ENCODE measurements at places on chromosomes 7 and 10.

GRCh38 chr7:77427996-77428603 is 12.0 kb upstream of the GSAP start:
- DNase-seq = no peak

DNA sequence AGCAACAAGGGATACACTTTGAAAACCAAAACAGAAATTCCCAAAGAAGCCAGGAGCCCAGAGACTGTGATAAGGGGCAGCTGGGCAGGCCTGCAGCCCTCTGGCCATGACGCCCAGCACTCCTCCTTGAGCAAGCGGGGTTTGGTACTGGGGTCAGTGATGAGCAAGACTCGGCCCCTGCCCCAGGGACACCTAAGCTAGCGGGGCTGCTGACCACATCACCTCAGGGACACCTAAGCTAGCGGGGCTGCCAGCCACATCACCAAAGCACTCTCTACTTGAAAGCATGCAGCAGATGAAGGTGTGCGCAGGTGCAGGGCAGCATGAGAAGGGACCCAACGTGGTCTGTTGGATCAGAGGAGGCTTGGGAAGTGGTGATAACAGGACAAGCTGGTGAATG is 108.0 kb upstream of the PPP2R2D start:
- no peak for DNase-seq

DNA sequence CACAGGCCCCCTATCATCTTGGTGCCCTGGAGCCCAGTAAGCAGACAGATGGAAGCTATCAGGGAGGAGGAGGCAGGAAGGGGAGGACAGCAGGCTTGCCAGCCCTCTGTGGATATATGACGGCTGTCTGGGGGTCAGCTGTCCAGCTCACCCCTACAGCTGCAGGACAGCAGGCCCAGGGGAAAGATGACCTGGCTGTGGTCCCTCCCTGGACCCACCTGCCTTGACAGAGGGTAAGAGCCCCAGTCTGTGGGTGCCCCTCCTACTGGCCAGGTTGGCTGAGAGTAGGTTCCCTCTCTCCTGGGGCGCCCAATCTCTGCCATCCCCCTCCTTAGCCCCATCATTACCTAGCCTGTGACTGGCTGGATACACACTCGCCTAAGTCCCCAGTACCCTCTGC is 62.5 kb downstream of the C10orf143 start:
- DNase-seq = no peak

GRCh38 chr10:15072358-15072757 is 16.2 kb downstream of the ACBD7 start:
- DNase-seq = no peak

DNA sequence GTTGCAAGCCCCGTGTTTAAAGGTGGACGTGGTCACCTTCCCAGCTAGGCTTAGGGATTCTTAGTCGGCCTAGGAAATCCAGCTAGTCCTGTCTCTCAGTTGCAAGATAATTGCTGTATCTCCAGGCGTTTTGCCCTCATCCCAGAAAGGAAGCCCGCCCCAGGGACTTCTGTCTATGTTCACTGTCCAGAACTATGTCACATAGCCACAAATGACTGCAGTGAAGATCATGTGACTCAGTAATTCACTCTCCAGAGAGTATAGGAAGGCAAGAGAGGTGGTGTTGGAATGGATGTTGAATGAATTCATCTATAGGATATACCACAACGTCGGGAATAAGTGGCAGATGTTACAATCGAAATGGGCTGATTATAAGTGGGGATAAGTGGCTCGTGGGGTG is 349 bp upstream of the ERVW-1 start:
- DNase-seq = no peak

- no peak for DNase-seq
These were observed 370.1 kb downstream of the IPMK start for GRCh38 chr10:57897611-57898010.

- no peak for DNase-seq
These were observed 244.9 kb downstream of the SKAP2 start for GRCh38 chr7:26619348-26619984.

DNA sequence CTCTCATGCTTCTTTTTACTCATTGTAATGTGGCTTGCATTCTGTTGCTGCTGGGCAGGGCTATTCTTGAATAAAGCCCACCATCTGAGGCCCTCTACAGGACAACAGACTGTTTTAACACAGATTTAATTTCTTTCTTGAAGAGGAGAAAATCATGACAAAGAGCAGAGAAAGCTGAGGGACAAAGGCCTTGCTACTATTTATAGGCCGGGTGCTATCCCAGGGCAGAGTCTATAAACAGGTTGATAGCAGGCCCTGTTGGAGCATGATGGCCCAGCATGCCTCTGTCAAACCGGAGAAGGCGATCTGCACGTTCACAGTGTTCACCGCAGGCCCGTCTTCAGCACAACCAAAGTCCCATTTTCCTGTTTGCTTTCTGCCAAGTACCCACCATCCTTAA is 3.0 kb downstream of the VIPR2 start:
- DNase-seq = no peak

GRCh38 chr7:43234968-43235367 is 122.5 kb downstream of the HECW1 start:
- no peak for DNase-seq

GRCh38 chr10:101028446-101029337 is 2.2 kb downstream of the PDZD7 start:
- DNase-seq = no peak

DNA sequence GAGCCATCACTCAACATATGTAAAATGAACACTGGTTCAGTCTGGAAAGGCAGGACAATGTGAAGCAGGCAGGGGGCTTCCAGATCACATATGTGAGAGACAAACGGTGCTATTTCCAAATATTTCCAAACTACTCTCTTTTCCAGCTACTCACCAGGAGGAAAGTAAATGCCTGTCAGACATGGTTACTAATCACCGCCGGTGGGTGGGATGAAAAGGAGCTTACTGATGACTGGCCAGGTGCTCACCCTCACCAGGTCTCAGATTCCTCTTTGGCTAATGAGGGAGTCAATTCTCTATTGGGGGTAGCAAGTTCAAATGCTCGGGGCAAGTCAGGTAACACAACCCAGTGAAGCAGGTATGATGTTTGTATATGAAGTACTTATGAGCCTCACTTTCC is 9.7 kb upstream of the MSMB start:
- no peak for DNase-seq

GRCh38 chr10:78231939-78232338 is 198.3 kb downstream of the RPS24 start:
- DNase-seq = no peak

- no peak for DNase-seq
These were observed 307.8 kb downstream of the PTPRN2 start for GRCh38 chr7:158279539-158280447.

DNA sequence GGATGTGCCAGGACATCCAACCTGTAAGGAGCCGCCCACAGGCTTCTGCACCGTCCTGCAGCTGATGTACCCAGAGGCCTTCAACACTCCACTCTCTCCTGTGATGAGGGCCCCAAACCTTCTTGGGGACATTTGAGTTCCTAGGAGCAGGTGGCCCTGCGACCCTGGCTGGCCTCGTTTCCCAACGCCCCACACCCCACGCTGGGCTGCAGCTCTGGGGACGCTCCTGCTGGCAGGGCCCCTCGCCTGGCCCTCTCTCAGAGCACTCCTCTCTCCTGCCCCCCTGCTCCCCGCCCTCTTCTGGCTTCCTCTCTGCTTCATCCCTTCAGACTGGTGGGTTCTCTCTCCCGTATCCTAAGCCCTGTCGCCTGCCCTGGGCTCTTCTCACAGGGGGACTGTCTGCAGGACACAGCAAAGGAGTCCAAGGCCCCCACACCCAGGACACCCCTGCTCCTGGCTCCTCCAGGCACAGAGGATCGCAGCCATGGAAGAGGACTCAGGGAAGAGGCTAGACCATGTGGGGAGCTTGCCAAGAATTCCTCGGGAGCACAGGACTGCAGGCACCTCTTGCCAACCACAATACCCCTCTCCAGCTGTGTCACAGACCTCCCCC is 541.4 kb downstream of the TCERG1L start:
- DNase-seq = no peak

DNA sequence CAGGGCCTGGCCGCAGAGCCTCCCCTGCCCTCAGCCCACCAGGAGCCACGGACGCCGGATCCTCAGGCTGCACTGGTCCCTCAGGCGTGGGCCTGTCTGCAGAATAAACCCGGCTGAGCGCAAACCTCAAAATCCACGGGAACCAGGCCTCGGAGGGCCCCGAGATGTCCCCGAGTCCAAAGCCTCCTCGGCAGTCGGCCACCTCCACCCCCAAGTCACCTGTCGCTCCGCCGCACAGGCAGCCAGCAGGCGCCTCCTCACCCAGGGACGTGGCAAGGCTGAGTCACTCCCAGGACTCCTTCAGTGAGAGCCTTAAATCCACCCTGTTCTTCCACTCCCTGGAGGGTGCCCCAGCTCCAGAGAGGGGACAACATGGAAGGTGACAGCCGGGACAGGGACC is 33.2 kb downstream of the STK32C start:
- no peak for DNase-seq

- no peak for DNase-seq
These were observed 16.8 kb upstream of the SH2D4B start for GRCh38 chr10:80520661-80521470.

GRCh38 chr7:1632916-1633785 is 36.9 kb upstream of the ELFN1 start:
- DNase-seq = no peak

- no peak for DNase-seq
These were observed 319.1 kb upstream of the PHYHIPL start for GRCh38 chr10:58857251-58857805.

DNA sequence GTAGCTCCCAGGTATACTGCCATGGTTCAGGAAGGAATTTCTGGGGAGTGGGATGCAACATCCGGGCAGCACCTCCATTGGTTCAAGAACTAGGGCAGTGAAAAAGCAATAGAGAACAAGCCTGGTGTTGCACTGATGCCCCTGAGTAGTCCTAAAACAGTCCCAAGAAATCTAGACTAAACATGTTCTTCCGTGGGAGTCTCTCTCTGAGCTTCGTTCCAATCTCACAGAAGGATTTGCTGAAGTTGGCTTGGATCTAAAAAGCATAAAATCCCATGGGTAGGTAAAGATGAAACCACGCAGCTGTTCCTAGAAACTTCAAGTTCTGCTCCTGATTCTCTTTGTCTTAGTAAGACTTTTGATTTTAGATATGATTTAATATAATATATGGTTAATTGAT is 154.5 kb downstream of the PLXDC2 start:
- DNase-seq = no peak

GRCh38 chr7:126529833-126530232 is 722.9 kb downstream of the GRM8 start:
- no peak for DNase-seq

DNA sequence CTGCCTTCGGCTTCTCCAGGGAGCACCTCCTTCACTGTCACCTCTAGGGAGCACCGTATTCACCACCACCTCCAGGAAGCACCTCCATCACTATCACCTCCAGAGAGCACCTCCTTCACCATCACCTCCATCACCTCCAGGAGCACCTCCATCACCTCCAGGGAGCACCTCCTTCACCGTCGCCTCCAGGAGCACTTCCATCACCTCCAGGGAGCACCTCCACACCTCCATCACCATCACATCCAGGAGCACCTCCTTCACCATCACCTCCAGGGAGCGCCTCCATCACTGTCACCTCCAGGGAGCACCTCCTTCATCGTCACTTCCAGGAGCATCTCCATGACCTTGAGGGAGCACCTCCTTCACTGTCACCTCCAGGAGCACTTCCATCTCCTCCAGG is 102.3 kb downstream of the DNAJB6 start:
- DNase-seq = no peak

DNA sequence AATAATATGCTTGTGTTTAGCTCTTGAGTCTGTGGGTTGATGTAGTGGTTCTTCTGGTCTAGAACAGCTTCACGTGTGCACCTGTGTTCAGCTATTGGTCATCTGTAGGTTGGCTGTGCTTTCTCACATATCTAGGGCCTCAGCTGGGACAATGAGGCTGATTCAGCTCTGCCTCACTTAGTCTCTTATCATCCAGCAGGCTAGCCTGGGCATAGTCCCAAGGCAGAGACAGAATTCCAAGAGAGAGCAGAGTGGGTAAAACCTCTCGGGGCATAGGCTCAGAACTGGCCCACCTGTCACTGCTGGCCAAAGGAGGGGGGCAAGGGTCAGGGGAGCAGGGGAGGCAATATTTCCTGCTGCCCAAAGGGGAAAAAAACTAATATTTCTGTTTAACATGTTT is 32.0 kb upstream of the MXI1 start:
- DNase-seq = no peak

- no peak for DNase-seq
These were observed 250.1 kb downstream of the CDK14 start for GRCh38 chr7:90846192-90846591.

DNA sequence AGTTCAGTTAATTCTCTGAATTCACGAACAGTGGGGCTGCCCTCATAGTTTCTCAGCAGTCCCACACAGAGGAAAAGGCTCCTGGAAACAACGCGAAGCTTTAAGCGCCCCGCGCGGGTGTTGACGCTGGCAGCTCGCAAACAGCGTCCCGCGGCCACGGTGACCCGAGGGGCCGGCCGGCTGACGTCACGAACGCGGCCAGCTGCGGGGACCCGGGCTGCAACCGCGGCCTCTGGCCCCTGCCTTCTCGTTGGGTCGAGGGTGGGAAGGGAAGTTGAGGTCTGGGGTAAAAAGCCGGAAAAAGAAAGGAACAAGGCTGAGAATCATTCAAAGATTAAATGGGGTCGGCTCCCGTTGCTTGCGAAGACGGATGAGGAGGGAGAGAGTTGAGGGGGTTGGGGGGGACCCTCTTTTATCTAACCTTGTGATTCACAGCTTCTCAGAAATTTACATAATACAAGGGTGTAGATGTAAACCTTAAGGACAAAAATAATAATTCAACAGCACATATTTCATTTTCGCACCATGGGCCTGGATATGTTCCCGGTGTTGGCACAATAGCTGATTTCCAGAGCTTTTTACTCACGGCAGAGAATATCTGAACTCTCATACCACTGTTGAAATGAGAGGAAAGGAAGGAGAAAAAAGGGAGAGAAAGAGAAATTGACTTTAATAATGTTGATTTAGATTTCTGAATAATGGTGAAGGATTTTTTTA is 7.3 kb upstream of the FEZF1 start:
- DNase-seq = no peak

DNA sequence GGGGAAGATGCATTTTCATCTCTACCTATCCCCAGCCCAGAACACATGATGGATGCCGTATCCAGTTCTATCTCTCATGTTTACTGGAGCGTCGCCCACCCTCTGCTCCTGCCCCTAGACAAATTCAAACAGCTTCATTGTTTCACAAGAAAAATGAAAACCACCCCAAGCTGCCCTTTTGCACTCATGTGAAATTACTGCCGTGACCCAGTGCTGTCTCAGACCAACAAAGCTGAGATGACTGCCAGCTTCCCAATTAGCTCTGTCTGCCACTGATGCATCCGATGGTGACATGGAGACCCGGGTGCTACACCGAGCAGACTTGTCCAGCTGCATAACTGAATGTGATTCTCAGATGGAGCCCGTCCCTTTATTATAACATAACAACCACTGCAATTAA is 67.7 kb downstream of the FOXI2 start:
- no peak for DNase-seq

DNA sequence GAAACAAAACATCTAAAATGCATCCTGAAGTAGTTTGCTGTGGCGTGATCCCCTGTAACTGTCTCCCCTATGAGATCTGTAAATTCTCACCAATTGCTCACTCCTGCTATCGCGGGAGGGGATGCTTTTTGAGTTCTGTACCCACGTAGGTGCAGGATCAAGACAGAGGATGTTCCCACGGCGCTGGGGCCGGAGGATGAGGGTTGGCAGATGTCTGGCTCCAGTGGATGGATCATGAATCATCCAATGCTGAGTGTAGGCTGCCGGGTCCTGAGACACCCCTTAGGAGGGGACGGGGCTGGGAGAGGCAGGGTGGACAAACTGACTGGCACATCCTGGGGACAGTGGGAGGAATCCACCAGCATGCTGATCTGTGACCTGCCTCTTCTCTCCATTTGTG is 224.4 kb downstream of the USP6NL start:
- DNase-seq = no peak

All from stimulated activated CD4-positive, alpha-beta T cell treated with anti-CD3 and anti-CD28 coated beads, TNF-alpha, amount 100 ng/mL, for 1 hour (primary cell).